SHP77 (cell line): ENCODE measurements at places on chromosomes 12 and 14.
A peak's percentile ranks its signal among the peaks of the same experiment; 100 is the strongest.

GRCh38 chr12:74963867-74964331, 245.7 kb downstream of the KCNC2 start:
- DNase-seq: no peak

GRCh38 chr12:129605666-129606065, 298.2 kb downstream of the TMEM132D start:
- DNase-seq: no peak

DNA sequence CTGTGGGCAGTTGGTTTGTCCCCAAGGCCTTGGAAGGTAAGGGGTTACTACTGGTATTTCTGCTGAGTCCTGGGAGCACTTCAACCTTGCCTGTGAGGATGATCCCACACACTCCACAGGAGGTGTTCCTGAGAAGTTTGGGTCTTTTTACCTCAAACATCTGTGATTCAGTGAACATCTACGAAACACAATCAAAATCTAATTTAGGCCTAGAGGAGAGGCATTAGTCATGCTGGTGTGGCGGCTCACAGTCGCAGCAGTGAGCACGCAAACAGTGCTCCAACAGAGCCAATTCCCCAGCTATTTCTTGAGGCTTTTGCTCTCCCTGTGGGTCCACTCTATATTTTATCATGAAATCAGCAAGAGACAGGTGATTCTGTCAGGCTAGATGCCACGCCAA, 107.6 kb downstream of the APAF1 start:
- DNase-seq: no peak

- no peak for DNase-seq
Measured at GRCh38 chr12:4273273-4273651, 300 bp upstream of the CCND2 start.

- DNase-seq: no peak
Measured at GRCh38 chr14:54420478-54421142, 20.6 kb downstream of the CNIH1 start.

DNA sequence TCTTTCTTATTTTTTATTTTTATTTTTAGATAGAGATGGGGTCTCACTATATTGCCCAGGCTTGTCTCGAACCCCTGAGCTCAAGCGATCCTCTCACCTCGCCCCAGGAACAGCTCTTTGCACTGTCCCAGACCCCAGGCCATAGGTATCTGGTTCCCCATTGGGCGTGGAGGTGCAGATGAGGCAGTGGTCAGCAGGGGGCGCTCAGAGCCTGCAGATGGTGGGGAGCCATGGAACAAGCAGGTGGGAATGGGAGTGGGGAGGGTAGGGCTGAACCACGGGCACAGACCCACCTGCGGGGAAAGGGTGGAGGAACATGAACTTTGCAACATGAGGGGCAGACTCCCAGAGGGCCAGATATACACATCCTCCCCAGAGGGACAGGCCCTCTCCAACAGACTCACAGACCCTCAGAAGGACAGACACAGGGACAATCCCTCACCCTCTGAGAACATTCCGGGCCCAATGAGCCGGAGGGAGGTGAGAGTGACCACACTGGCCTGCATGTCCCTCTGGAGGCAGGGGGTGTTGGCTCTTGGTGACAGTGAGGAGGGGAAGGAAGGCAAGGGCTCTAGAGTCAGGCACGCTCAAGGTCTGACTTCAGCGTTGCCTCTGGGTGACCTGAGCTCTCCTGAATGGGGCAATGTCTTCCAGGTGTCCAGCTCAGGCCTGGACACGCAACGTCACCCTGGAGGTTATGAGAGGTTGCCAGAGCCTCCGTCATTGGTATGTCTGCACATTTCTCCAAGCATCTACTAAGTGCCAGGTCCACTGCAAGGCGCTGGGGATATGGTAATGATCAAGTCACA, 34.9 kb downstream of the KRT80 start:
- peak; percentile 61 for DNase-seq

GRCh38 chr12:129815846-129816245, 88.0 kb downstream of the TMEM132D start:
- DNase-seq: peak; percentile 34

GRCh38 chr14:99779751-99780150, 13.5 kb upstream of the EML1 start:
- DNase-seq: no peak

- DNase-seq: no peak
Measured at GRCh38 chr14:78683206-78683605, 513.0 kb downstream of the NRXN3 start.

- DNase-seq: no peak
Measured at GRCh38 chr12:20410734-20411133, 42.4 kb downstream of the PDE3A start.

DNA sequence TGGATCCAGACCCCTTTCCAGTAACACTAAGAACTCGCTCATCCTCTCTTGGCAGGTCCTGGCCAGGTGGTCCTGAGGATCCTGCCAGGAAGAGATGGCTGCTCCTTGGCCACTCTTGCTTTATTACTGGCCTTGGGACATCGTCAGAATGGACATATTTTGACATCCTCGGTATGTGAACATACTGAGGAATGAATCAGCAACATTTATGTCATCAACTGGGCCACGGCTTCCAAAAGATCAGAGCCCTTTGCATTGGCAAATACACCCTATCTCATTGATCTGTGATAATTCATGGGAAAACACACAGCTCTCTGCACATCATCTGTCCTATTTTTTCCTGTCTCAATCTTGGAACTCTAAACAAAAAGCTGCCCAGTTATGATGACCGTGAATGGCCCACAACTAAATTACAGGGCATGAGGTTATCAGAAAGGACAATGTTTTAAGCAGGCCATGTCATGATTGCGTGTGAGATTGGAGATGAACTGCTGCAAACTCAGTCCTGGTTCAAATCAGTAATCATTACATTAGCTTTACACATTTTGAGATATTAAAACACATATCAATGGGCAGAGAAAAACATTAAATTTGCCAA, 1325.8 kb downstream of the AACS start:
- DNase-seq: no peak

DNA sequence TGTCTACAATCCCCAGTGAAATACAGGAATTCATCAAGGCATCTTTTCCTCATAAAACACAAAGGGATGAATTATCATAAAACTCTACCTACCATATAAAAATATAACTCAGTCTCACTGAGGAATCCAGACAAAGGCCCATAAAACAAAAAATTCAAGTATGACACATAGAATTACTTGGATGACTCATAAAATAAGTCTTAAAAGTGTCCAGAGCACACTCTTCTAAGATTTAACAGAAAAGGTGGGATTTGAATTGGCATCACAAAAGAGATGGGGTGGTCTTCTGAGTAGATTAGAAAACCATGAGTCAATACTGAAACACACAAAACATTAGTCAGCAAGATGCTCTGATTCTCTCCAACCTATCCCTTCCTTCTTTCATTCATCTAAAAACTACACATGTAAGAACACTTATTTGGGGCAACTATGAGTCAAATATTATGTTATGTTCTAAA, 202.7 kb upstream of the GARIN6 start:
- DNase-seq: no peak

GRCh38 chr12:106950591-106950990, 5.1 kb upstream of the TMEM263 start:
- DNase-seq: no peak

DNA sequence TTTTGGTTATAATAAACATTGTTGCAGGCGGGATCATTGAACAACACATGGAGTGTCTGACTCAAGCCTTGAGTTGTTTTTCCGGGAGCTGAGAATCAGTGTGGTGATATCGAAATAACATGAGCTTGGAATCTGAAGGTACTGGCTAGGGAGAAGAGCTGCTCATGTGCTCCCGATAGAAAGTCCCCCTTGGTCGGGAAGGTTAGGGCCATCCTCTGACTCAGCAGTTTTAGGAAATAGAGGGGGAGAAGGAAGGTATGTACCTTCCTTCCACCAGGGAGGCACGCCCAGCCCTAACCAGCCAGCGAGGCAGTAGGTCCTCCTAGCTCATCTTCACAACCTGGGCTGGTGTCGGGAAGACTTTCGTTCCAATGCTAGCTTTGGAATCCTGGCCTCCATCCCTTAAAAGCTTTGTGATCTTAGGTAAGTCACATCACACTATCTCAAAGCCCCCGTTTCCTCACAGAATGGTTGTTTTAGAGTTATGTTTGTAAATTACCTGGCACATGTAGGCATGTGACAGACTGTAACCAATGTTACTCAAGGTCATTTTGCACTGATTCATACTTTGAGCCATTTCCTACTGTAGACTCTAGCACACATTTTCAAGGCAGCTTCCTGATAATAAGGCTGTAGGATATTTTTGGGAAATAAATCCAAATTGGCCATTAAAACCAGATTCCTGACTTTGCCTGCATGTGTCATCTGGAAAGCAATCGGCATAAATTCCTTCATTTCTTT, 1.9 kb upstream of the RAB35 start:
- peak; percentile 62 for DNase-seq

- no peak for DNase-seq
Measured at GRCh38 chr12:107415834-107416233, 269.8 kb upstream of the PWP1 start.

DNA sequence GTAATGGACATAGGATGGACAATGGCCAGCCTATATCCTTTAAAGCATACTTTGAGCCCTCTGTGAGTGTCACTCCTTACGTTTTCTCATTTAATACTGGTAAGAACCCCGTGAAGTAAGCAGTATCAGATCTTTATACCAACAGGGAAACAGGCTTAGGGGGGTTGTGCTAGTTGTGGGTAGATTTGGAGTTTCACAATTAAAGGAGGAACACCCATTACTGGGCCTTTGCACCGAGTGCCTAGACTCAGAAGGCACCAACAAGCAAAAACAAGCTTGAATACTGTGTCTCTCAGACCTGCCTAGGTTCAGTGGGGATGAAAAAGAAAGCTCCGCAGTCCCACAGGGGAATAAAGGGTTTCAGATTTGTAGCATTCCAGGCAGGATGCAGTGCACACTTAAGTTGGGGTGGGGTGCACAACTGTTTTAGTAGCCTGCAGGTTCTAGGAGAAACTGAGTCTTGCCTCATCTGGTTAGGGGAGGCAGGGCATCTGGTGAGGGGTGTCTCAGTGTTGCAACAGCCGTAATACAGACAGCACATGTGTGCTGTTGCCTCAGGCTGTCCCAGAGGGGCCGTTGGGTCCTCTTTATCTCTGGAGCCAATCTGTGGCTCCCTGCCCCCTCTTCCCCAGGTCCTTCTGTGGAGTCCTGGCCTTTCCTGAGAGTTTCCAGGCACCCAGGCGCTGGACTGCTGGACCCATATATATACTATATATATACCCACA, 51.2 kb downstream of the IRAK3 start:
- DNase-seq: no peak

GRCh38 chr12:88496891-88497371, 83.3 kb downstream of the KITLG start:
- DNase-seq: no peak

DNA sequence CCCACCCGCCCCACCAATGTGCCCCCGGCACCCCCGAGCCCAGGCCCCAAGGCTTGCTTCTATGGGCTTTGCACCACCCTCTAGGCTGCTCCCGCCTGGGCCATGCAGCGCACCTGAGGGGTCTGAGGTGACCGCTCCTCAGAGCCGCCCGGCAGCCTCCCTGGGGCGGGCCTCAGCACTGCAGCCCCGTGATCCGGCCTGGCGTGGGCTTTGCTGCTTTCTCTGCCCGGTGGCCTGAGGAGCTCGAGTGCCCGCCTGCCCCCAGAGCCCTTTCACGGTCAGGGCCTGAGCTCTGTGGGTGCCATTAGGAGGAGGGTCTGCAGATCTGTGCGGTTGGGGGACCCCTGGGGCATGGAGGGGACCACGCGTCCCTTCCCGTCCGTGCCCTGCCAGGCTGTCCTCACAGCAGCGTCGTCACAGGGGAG, 6.2 kb downstream of the MTA1 start:
- DNase-seq: no peak

DNA sequence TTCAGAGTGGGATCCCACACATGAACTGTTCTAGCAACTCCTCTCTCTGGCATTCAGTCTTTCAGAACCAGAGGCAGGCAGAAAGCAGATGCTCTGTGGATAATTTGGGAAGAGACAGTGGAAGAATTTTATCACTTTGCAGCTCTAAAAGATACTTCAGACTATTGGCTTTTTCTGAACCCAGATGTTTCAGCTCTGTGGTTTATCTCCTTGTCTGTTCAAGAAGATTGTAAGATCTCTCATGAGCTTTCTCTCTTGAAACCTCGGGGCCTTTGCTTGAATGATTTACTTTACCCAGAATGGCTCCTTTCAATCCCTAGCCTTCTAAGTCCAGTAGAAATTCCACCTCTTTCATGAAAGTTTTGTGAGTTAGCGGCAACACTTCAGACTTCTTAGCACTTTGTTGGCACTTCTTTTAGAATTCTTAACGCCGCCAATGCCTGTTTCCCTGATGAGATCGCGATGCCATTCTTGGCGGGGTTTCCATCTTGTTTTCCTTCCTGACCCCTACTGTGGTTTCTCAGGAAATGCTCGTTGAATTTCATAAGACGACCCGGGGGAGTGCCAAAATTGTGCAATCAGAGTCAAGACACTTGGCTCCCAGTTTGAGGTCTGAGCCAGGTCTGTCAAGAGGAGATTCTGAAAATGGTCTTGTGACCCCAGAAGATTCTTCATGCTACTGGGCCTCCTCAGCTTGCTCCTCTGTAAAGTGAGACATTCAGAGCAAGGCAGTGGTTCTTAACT, 107.0 kb upstream of the PRICKLE1 start:
- no peak for DNase-seq

DNA sequence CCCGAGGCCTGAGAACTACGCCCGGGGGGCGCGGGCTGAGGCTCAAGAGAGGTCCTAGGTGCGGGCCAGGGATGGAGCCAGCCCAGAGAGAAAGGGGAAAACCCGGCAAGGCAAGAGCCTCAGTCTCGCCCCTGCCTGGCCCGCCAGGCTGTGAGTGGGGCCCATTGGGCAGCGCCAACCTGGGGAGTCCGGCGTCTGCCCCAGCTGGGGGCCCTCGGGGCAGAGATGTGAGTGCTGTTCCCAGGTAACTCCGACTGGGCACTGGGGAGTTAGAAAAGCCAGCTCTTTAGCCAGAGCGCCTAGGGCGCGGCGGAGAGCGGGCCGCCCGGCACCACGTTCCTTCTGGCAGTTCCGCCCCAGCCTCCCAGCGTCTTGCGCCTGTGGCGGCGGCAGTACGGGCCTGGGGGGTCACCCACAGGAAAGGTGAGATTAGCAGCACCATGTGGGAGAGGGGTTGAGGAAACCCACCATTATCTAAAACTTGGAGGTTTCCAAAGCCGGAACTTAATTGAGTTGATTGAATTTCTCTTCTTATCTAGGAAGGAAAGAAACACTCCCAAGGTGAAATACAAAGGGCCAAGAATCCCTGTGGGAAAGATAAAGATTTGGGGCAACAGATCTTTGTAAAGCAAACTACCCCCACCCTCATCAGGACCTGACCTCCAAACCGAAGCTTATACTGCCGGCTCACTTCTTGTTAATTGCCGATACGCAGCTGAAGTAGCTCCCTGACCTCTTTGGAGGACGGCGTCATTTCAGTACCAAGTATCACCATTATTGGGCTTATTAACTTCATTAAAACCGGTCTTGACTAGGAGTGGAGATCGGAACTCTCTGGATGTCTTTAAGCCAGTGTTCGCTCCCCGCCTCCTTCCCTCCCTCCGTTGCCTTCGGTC, 11.6 kb downstream of the OTX2 start:
- no peak for DNase-seq
